SK-N-SH (cell line): ENCODE measurements at places on chromosomes 16 and 17. TPM values are rescaled to one million over a fixed set of nuclear protein-coding genes. Genes with fewer than 3 reads are reported as not detected.

The CDK3 gene
- 14.6 and 22.1 TPM in 2 replicates for polyA plus RNA-seq

The HSPB9 gene
- 0.03 and 0.05 TPM in 2 replicates for polyA plus RNA-seq

The SMIM36 gene
- polyA plus RNA-seq = not detected in 2 replicates

The MT1G gene
- polyA plus RNA-seq = 0.50 and 1.2 TPM in 2 replicates

The OR1A1 gene
- not detected in 2 replicates for polyA plus RNA-seq

The NTN3 gene
- 0.26 and 0.28 TPM in 2 replicates for polyA plus RNA-seq

The KRT13 gene
- 0.39 and 0.67 TPM in 2 replicates for polyA plus RNA-seq

The NOTUM gene
- polyA plus RNA-seq = 0.33 and 0.36 TPM in 2 replicates

The TBC1D3K gene
- not detected in 2 replicates for polyA plus RNA-seq

The APOBR gene
- 0.03 TPM in 1 of 2 replicates, not detected in the other for polyA plus RNA-seq

The HGS gene
- polyA plus RNA-seq = 184 and 192 TPM in 2 replicates

The SLC16A6 gene
- polyA plus RNA-seq = 0.03 TPM in 1 of 2 replicates, not detected in the other

The GUCY2D gene
- not detected in 2 replicates for polyA plus RNA-seq

The ZKSCAN2 gene
- 1.6 and 1.9 TPM in 2 replicates for polyA plus RNA-seq

The EVI2A gene
- polyA plus RNA-seq = 1.3 and 1.9 TPM in 2 replicates

The WWOX gene
- polyA plus RNA-seq = 7.5 and 10.8 TPM in 2 replicates

The MRPL38 gene
- 62.5 and 93.9 TPM in 2 replicates for polyA plus RNA-seq

The NUP93 gene
- 41.5 and 43.1 TPM in 2 replicates for polyA plus RNA-seq

The PRSS27 gene
- 7.6 and 7.7 TPM in 2 replicates for polyA plus RNA-seq
